Right kidney (tissue), 9 donors: ENCODE measurements at places on chromosomes 5 and 9.
A peak's percentile ranks its signal among the peaks of the same experiment; 100 is the strongest.

- DNase-seq: no peak
Observed at GRCh38 chr5:7876867-7877266, 7.9 kb downstream of the MTRR start.

DNA sequence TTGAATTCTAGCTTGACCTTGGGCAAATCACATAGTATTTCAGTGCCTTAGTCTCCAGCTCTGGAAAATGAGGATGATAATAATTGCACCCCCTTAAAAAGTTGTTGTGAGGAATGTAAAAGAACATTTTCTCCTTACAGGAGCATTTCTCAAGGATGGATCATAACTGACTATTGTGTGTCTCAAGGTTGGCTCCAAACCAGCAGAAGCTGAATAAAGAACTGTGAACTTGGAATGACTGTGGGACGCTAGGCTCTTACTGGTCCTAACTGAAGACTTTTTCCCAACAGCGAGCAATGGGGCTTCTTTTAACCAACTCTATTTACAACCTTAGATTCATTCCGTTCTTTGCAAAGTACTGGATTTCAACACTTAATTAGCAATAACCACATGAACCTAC lies 26.2 kb upstream of the GLRX start:
- no peak for DNase-seq

DNA sequence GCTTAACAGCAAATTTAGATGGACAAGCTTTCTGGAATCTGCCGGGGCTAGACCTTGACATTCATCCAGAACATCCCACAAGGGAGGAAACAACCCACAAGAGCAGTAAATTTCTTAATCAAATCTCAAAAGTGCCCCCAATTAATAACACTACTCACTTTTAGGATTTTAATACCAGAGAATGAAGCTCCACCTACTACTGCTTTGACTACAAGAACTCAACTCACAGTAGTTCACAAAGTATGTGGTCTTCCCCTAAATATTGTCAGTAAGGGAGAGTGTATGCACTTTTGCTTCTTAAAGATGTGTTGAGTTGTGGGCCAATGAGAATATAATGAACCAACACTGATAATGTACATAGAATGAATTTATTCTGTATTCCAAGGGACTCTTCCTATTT lies 94.7 kb downstream of the EBF1 start:
- DNase-seq: no peak

- no peak for DNase-seq
Observed at GRCh38 chr5:129110742-129111141, 16.2 kb downstream of the ISOC1 start.

- DNase-seq: no peak
Observed at GRCh38 chr5:167348251-167348926, 943.1 kb upstream of the WWC1 start.

- peak; percentile 37 for DNase-seq
Observed at GRCh38 chr5:83718195-83718825, 2.3 kb downstream of the HAPLN1 start.

DNA sequence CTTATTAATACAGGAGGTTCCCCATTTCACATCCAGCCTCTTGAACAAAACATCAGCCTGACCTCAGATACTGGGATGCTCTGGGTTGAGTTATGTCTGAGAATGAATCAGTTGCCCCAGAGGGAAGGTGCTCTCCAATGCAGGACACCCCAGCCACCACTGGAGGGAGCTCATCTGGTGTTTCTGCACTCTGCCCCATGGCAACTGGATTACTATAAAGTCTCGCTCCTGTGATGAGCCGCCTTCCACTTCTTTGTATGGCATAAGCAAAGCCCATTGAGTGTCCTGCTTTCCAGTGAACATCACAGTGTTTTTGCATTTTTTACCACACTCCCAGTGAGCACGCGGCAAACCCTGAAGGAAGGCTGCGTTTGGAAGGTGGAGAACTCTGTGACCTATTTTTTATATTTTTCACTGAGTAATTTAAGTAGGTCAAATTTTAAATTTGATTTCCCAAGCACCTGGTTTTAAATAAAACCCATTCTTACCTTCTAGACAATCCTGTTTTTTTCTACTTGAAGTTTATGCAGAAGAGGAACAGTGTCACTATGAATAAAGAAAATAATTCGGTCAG lies 176.9 kb upstream of the WWC1 start:
- DNase-seq: no peak

- DNase-seq: no peak
Observed at GRCh38 chr9:120920806-120921178, 5.8 kb downstream of the TRAF1 start.

DNA sequence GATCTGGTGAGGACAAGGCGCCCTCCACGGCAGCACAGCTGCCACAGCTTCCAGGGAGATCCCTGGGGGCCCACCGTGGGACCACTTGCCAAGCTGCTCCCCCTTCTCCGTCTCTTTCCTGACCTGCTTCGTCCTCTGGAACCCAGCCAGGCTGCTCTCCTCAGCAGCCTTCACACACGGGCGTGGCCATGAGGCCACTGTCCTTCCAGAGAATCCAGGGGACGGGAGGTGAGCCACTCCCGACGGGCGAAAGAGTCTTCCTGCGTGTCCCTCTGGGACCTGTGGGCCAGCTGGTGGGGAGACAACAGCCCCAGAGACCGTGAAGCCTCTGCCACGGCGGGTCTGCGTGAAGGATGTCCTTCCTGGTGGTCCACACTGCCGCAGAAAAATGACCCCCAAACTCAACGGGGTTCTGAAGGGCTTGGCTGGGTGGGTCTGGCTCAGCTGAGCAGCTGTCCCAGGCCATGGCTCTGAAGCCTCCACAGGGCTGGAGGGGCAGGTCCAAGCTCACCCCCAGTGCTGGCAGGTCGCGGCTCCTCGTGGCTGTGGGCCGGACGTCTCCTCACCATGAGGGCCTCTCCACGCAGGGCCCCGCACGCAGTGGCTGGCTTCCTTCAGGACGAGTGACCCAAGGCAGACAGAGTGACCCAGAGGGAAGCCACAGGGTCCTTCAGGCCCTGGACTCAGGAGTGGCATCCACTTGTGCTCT lies 47.4 kb upstream of the NKD2 start:
- DNase-seq: no peak

GRCh38 chr9:115115117-115115880 lies 2.7 kb downstream of the TNC start:
- DNase-seq: no peak

DNA sequence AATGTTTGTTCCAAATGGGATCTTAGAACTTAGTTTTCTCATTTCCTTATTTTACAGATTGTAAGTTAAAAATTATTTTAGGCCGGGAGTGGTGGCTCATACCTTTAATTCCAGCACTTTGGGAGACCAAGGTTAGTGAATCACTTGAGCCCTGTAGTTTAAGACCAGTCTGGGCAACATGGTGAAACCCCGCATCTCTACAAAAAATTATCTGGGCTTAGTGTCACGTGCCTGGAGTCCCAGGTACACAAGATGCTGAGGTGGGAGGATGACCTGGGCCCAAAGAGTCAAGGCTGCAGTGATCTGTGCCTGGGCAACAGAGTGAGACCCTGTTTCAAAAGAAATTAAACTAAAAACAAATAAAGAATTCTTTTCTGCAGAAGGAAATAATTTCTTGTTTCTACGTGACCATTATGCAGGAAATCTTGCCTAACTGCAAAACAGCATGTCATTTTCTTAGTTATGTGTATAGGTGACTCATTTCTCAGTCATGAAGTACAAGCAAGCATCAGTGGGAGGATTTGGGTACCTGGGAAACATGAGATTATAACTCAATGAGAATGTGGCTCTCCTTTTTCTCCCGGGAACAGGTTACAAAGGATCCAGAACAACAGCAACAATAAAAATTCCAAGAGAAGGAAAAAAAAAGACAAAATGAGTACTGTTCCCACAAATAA lies 375.1 kb upstream of the ST8SIA4 start:
- no peak for DNase-seq

- peak; percentile 63 for DNase-seq
Observed at GRCh38 chr5:125409861-125410536, 663.6 kb upstream of the ZNF608 start.

GRCh38 chr9:37348917-37349316 lies 73.6 kb upstream of the GRHPR start:
- DNase-seq: no peak

- no peak for DNase-seq
Observed at GRCh38 chr9:110087605-110088004, 120.4 kb downstream of the C9orf152 start.

DNA sequence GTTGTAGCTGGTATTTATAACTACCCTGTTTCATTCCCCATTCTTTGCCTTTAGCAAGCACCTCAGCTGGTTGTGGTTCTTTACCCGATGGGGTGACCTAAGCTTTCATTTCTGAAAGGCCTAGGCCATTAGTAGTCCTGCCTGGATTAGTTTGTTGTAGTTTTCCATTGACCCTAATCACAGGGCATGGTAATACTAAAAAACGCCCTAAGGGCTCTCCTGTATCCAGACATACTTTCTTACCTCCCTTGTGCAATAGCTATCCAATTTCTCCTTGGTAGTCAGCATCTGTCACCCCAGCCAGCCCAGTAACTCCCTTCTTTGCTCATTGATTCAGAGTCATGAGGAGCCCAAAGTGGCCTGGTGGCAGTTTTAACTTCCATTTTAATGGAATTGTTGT lies 24.0 kb downstream of the TMOD1 start:
- DNase-seq: no peak

DNA sequence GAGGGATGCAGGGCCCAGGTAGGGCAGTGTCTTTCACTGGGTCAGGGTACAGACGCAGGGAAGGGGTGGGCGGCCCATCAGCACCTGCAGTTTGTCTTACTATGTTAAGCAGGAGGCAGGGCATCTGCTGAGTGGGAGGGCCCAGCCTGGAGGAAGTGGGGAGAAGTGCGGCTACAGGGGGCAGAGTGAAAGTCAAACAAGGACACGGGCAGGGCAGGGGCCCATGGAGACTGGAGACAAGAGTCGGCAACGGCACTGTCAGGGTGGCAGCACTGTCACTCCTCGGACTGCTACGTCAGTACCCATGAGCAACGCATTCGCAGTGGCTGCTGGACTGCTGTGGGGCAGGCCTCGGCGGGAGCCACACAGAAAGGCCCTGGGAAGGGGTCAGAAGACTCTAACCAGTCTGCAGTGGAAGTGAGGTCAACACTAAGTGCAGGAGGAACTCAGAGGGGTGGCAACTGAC lies 19.7 kb downstream of the CAMSAP1 start:
- DNase-seq: no peak

DNA sequence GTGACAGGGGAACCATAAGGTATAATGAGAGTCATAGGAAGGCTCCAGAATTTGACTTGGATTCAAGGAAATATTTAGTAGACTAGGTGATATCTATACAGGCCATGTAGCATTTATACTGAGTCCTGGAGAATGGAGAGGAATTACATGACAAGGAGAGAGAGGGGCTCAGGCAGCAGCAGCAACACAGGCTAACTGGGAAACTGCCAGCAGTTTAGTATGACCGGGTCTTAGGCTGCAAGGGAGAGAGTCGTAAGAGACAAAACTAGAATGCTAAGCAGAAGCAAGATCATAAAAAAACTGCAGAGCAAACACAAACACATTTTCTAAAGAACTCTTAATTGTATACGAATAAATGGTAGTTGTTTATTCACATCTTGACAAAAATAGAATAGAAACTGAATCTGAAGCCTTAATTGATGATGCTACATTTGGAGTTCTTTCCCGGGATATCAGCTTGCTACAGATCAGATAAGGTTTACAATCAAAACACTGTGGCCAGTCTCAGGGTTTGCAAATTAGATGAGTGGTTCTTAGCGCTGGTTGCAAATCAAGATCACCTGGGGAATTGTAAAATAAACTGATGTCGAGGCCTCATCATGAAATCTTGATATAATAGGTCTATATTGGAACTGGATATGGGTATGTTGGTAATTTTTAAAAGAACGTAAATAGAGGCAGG lies 480.0 kb upstream of the C9orf72 start:
- no peak for DNase-seq

- no peak for DNase-seq
Observed at GRCh38 chr9:133098871-133099270, 22.2 kb downstream of the RALGDS start.
